Dorsolateral prefrontal cortex (tissue), 122 donors: ENCODE measurements at places on chromosomes 11 and 22. TPM values are rescaled to one million over a fixed set of nuclear protein-coding genes. Genes with fewer than 3 reads are reported as not detected.

The BTBD18 gene
- total RNA-seq: not detected

The SMIM35 gene
- not detected for total RNA-seq

The ZNF215 gene
- 1.8 TPM for total RNA-seq

The ZFPL1 gene
- total RNA-seq: 34.3 TPM

The JAML gene
- 1.4 TPM for total RNA-seq
